ENCODE measurements at places on chromosomes 11 and 22.

GRCh38 chr11:128737704-128738103 lies 43.8 kb downstream of the FLI1 start:
- no peak for DNase-seq

DNA sequence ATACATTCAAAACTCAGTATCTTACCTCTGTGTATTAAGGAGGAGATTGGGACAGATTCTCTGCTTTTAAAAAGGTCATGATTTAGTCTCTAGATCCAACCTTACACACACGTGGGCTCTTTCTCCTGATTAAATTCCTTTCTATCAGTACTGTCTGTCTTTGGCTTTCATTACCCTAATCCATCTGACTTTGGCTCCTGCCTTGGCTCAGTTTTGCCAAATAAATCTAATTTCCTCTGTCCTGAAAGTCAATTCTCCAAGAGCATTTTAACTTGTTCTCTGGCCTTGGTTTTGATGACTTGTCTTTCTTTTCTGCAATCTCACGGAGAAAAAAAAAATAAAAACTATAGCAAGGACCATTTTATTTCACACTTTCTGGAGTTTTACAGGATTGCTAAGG lies 176.6 kb upstream of the PDGFD start:
- DNase-seq: no peak

DNA sequence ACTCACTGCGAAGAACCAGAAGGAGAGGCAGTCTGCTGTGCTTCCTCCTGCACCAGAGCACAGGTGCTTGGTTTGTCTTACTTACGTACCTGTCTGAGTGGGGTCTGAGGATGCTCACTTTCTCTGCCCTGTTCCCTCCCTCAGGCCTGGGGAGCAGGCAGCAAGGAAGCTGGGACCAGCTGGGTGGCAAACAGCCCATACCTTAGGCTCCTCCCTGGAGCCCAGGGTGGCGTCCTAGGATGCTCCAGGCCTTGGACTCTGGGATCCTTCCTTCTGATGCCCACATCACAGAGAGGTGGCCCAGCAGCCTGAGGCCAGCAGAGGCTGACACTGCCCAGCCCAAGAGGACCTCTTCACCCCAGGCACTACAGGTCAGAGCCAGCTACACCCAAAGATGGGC lies 593.2 kb downstream of the BRD1 start:
- no peak for DNase-seq

- DNase-seq: no peak
Observed at GRCh38 chr22:36759481-36760159, 16.3 kb downstream of the IFT27 start.

- no peak for DNase-seq
Observed at GRCh38 chr22:48180631-48181030, 1418.2 kb downstream of the TBC1D22A start.

- DNase-seq: no peak
Observed at GRCh38 chr11:68503251-68503687, 42.7 kb downstream of the PPP6R3 start.

- peak; percentile 71 for DNase-seq
Observed at GRCh38 chr22:17501679-17502285, 61.5 kb upstream of the SLC25A18 start.

DNA sequence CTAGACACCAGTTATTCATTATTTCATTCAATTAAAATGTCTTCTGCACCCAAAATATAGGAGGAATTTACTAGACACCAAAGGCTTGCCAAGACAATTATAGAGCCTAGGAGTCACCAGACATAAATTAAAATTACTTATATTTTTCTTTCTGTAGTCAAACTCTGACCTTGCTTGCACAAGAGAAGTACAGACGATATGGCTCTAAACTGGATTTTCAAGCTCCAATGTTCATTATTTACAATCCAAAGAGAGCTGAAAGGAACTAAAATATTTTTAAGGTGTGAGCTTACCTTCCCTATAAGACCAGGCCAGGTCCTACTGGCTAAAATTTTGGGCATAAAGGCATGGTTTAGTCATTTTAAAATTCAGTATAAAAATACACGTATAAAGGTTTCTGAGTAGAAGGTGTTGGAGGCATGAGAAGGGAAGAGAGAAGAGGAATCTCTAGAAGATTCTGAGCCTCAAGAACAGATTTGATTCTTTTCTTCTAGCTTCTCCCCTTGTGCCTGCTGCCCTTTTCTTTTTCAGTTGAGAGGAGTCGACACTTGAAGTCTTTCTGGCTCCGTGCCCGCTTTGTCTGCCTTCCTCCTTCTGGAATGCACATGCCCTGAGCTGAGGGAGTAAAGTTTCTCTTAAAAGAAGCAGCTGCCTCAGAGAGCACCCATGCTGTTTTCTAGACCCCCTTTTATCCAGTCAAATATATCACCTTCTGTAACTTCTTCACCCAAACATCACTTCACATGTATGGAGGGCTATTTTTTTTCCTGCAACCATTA lies 13.5 kb downstream of the C11orf97 start:
- DNase-seq: peak; percentile 50

GRCh38 chr22:44179196-44179988 lies 1.3 kb upstream of the PARVG start:
- DNase-seq: no peak

DNA sequence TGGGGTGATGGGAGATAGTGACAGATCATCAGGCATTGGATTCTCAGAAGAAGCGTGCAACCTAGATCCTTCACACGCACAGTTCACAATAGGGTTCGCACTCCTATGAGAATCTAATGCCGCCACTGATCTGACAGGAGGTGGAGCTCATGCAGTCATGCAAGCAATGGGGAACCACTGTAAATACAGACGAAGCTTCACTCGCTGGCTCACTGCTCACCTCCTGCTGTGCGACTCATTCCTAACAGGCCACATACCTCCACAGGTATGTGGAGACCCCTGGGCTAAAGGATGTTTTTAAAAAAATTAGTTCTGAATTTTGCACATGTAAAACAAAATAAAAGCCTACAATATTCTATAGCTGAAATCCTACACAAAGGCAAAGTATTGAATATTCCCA lies 20.5 kb upstream of the TEAD1 start:
- no peak for DNase-seq

DNA sequence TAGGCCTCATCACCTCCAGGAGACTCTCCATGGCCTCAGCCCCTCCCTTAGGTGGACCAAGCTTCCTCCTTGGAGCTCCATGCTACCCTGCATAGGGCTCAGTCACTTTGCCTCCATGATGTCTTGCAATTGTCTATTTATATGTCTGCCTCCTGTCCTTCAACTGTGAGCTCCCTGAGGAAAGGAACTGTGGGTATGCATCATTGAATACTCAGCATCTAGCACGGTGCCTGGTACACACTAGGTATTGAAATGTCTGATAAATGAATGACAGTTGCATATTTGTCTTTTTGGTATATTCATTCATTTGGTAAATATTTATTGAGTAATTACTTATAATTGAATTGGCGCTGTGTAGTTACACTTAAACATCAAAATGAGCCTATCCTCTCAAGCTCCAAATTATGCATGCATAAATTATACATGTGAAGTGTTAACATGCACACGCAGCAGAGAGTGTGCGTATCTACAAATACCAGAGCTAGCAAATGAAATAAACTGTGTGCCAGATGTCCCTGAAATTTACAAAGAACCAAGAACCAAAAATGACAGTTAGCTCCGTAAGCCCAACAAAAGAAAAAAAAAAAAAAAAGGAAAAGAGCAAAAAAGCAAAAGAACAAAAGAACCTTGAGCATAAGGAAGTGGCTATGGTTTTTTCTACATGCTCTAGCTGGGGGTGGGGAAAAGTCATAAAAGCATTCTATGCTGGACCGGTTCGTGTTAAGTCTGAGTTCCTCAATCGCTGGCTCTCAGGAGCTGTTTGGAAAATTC lies 25.2 kb downstream of the GRAP2 start:
- no peak for DNase-seq

DNA sequence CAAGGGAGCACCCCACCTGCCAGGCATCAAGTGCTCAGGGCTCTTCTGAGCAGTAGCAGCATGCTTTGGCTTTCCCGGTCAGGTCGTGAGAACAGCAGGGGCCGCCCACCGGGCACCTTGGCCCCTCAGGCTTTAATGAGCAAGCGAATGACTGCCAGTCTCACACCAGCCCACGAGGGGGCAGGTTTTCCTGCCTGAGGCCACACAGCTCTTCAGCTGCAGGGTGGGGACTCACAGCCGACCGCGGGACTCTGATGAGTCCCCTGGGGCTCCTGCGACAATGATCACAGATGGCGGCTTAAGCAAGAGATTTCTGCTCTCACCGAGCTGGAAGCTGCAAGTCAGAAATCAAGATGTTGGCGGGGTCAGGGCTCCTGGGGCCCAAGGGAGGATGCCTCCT lies 14.3 kb upstream of the FGF19 start:
- DNase-seq: peak; percentile 30

DNA sequence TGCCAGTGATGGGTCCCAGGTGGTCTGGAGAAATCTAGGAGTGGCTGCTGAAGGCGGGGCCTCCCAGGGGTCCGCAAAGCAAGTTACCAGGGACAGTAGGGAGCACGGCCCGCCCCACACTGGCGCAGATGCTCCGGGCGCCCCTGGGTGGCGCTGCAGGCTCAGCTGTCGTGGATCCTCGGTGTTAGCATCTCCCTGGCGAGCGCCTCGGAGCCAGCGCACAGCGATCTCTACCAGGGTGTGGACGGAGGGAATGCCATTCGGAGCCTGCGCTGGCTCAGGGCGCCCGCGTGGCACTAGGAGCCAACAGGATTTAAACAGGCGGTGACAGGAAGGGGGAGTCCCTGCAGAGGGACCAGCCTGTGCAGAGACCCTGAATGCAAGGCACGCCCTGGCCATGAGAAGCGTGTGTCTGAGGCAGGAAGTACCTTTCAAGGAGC lies 20.2 kb downstream of the FADS3 start:
- DNase-seq: peak; percentile 75

GRCh38 chr11:44680982-44681597 lies 45.7 kb upstream of the TSPAN18 start:
- DNase-seq: peak; percentile 11

GRCh38 chr11:119315131-119316015 lies 1.6 kb downstream of the MCAM start:
- no peak for DNase-seq

- no peak for DNase-seq
Observed at GRCh38 chr11:109957000-109957399, 136.2 kb upstream of the ZC3H12C start.

- DNase-seq: no peak
Observed at GRCh38 chr11:128919216-128919615, 23.5 kb downstream of the TP53AIP1 start.

- no peak for DNase-seq
Observed at GRCh38 chr11:46944356-46945075, 8.0 kb downstream of the CSTPP1 start.

GRCh38 chr22:34017205-34017604 lies 96.9 kb upstream of the LARGE1 start:
- DNase-seq: no peak
